ENCODE measurements at places on chromosomes 5 and 9. TPM values are rescaled to one million over a fixed set of nuclear protein-coding genes. Genes with fewer than 3 reads are reported as not detected.

Gene SLC27A6
- total RNA-seq, result 0.26 TPM

Gene DMGDH
- total RNA-seq, result 7.7 TPM

Gene ZNF782
- total RNA-seq, result 3.3 TPM

Gene PAM
- total RNA-seq, result 405 TPM

Gene ISL1
- total RNA-seq, result not detected

Gene C9orf50
- 0.17 TPM for total RNA-seq

Gene SPOCK1
- total RNA-seq, result 30.3 TPM

Gene OTP
- not detected for total RNA-seq

Gene CXCL14
- total RNA-seq, result 0.26 TPM

Gene LMX1B
- total RNA-seq, result not detected

Gene LCN6
- total RNA-seq, result not detected

Gene WDR38
- not detected for total RNA-seq

Gene YTHDC2
- total RNA-seq, result 22.6 TPM

Gene GPR151
- not detected for total RNA-seq

Gene CCL28
- 2.8 TPM for total RNA-seq

Gene KIF20A
- 23.8 TPM for total RNA-seq

Gene PHF24
- total RNA-seq, result 0.17 TPM

Gene ITGA1
- total RNA-seq, result 12.6 TPM

Gene IFNA13
- not detected for total RNA-seq

Gene PCDHB14
- 0.77 TPM for total RNA-seq

Gene SPARC
- total RNA-seq, result 408 TPM

Gene CCDC192
- not detected for total RNA-seq

Gene LECT2
- total RNA-seq, result not detected

Gene ARID3C
- total RNA-seq, result under 0.01 TPM

Gene ECM2
- total RNA-seq, result 6.8 TPM

Gene AGXT2
- total RNA-seq, result not detected
